ENCODE measurements at places on chromosomes 11 and 22. TPM values are rescaled to one million over a fixed set of nuclear protein-coding genes. Genes with fewer than 3 reads are reported as not detected.
A peak's percentile ranks its signal among the peaks of the same experiment; 100 is the strongest.

DNA sequence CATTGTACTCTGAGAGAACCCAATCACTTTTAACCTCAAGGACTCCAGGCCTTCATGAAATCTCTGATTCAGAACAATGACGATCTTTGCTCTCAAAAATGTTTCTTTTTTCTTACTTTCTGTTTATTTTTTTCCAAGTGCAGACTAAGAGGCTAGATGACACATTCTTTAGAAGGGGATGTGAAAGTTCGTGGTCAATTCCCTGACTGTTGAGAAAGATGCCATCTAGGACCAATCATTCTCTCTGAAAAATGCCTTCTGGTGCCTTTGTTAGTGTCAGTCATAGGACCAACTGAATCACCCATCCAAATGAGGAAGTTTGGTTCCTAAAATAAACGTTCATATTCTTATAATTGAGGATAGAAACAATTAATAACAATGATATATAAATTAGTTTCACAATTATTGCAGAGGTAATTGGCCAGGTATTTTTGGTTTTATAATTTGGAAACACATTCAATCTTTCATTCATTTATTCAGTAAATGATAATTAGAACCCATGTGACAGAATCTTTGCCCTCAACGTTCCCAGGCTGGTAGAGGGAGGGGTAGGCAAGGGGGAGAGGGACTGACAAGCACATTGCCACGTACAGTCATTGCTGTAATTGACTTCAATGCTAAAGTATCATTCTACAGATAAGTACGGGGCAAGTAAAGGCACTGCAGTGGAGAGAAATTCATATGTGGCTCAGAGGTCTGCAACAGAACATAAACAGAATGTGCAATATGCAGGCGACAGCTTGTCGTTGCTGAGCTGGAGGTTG lies 333.4 kb upstream of the MPPED2 start:
- no peaks in the 10 kb centered on the region for H3K36me3 ChIP-seq
- no peak for DNase-seq
- H3K27ac ChIP-seq: no peak overlapping the region
- H3K27me3 ChIP-seq: no peaks in the 10 kb centered on the region

DNA sequence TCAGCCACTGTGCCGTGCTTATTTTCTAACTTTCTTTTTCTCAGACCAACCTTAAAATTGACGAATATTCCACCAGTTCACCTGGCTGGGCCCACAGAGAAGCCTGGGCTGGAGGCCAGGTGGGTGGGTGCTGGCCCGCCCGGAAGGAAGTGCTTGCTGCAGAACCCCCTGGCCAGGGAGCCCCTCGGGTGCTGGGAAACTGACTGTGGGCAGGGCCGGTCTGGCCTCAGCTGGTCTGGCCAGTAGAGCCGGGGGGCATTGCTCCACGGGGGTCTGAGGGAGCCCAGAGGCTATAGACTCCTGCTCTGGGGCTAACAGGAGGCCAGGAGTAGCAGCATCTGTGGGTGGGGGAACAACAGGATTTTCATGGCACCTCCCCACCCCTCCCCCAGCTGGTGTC lies 6.8 kb upstream of the CHID1 start:
- peaks cover 31% of the 10 kb centered on the region for H3K4me1 ChIP-seq
- no peaks in the 10 kb centered on the region for H3K27me3 ChIP-seq
- H3K36me3 ChIP-seq: no peaks in the 10 kb centered on the region
- DNase-seq: no peak
- H3K4me3 ChIP-seq: no peak overlapping the region

DNA sequence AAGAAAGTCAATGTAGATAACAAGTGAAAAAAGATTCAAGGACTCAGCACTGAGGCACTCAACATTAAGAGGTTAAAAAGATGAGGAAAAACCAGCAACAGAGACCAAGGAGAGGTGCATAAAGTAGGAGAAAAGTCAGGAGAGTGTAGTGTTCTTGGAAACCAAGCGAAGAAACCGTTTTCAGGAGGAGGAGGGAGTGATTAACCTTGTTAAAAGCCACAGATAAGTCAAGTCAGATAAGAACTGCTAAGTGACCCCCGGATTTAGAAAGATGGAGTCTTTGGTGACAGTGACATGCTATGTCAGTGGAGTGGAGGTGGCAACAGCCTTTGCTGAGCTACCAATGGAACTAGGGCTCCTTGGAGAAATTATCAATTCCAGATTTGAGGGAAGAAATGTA lies 13.9 kb upstream of the NARS2 start:
- no peak overlapping the region for H3K27ac ChIP-seq
- 0 out of 2 replicates have a peak, but pooled peaks cover 4% of the 10 kb centered on the region for H3K27me3 ChIP-seq
- no peak overlapping the region for H3K4me3 ChIP-seq
- no peak for DNase-seq

DNA sequence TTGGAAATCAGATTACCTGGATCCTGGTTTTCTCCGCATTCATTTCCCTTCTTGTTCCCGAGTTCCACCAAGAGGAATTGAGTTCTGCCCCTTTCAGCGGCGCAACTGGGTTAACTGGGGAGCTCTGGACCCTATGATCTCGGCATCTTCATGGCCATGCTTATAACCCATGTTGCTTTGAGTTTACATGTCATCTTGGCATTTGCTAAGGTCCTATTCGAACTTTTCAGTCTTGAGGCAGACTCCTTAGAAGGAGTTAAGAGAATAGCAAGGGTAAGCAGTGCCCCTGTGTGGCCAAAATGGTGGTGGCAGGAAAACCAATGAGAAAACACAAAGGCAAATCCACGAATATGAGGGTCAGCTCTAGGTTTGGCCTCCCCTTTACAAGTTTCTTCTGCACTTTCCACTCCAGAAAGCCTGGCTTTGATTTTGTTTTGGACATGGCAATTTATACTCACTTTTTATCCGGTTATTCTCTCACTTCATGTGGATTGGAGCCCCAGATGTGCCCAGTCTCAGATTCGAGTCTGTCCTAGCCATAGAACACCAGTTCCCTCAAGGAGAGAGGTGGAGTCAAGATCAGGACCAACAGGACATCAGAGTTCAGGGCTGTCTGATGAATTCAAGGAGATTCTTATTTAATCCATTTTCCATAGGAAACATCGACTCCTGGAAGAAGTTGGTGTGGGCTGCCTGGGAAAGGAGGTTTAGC lies 55.3 kb upstream of the FBXO3 start:
- H3K4me1 ChIP-seq: no peaks in the 10 kb centered on the region
- peaks cover 32% of the 10 kb centered on the region for H3K27me3 ChIP-seq
- peak; percentile 71 for DNase-seq
- H3K27ac ChIP-seq: no peak overlapping the region

- DNase-seq: peak; percentile 29
- H3K4me3 ChIP-seq: no peak overlapping the region
- no peak overlapping the region for H3K27ac ChIP-seq
- no peaks in the 10 kb centered on the region for H3K36me3 ChIP-seq
Observed at GRCh38 chr11:17405232-17406005, 17.0 kb upstream of the KCNJ11 start.

- H3K27me3 ChIP-seq: no peaks in the 10 kb centered on the region
- H3K27ac ChIP-seq: no peak overlapping the region
- DNase-seq: no peak
- H3K4me1 ChIP-seq: no peaks in the 10 kb centered on the region
- no peak overlapping the region for H3K4me3 ChIP-seq
Observed at GRCh38 chr11:69339041-69339733, 45.2 kb downstream of the MYEOV start.

- H3K27ac ChIP-seq: no peak overlapping the region
- no peak for DNase-seq
- H3K36me3 ChIP-seq: no peaks in the 10 kb centered on the region
- peaks cover 55% of the 10 kb centered on the region for H3K4me1 ChIP-seq
- peaks cover 9% of the 10 kb centered on the region for H3K27me3 ChIP-seq
- H3K4me3 ChIP-seq: no peak overlapping the region
Observed at GRCh38 chr11:1447845-1448825, 38.4 kb downstream of the MOB2 start.

DNA sequence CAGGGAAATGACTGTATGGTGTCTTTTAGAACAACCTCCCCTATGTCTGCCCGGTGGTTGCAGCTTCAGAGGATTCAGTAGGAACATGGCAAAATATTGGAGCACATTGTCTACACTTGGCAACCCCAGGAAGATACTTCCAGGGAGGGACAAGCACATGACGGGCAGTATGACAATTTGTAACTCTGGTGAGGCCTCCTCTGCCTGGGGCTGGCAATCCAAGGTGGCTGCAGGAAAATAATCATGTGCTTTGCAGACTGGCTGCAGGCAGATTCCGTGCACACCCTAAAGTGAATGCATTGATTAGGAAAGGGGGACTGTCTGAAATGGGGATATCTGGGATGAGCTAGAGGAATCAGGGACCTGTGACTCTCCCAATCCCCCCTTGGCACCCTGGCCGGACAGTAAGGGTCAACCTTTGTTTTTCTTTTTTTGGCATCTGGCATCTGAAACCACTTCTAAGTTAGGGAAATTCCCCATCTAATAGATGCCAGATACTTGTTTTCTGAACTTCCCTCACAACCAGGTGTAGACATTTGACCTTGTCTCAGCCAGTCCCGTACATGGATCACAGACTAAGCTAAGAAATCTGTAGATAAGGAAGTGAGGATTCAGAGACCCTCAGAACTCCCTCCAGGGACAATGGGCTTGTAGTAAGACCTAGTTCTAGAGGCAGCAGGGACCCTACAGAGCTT lies 10.5 kb upstream of the PHOX2A start:
- no peaks in the 10 kb centered on the region for H3K36me3 ChIP-seq
- H3K4me1 ChIP-seq: no peaks in the 10 kb centered on the region
- peaks cover 12% of the 10 kb centered on the region for H3K27me3 ChIP-seq
- no peak for DNase-seq

- no peak for DNase-seq
- peaks cover 15% of the 10 kb centered on the region for H3K4me1 ChIP-seq
- peaks cover 21% of the 10 kb centered on the region for H3K36me3 ChIP-seq
- H3K27me3 ChIP-seq: no peaks in the 10 kb centered on the region
- no peak overlapping the region for H3K27ac ChIP-seq
Observed at GRCh38 chr22:46794067-46794466, 31.6 kb downstream of the TBC1D22A start.

- H3K4me3 ChIP-seq: peak overlapping the region; percentile 71
- H3K27ac ChIP-seq: peak overlapping the region; percentile 76
- H3K36me3 ChIP-seq: peaks cover 55% of the 10 kb centered on the region
- no peaks in the 10 kb centered on the region for H3K27me3 ChIP-seq
Observed at GRCh38 chr11:2399488-2400068, 972 bp upstream of the TSSC4 start.

DNA sequence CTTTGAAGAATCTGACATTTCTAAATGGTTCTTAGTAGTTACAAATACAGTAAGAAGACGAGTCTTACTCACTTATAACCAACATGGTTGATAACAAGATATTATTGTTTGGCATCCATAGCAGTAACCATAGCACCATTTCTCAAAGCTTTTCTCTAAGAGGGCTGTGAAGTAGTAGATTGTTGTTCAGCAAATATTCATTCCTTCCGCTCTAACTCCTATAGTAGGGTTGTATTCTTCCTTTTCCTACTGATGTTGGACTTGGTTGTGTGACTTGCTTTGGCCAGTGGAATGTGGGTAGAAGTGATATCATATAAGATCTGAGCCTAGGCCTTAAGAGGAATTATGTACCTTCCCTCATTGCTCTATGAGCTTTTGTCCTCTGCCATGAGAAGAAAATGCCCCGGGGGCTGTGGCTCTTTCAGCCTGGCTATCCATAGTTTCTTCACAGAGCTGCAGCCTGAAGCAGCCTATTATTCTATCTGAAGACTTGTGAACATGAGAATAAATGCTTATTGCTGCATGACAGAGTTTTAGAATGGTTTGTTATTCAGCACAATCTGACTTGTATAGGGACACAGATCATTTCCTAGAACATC lies 28.9 kb upstream of the ZBED5 start:
- no peak for DNase-seq
- H3K36me3 ChIP-seq: no peaks in the 10 kb centered on the region
- no peak overlapping the region for H3K4me3 ChIP-seq
- no peak overlapping the region for H3K27ac ChIP-seq
- no peaks in the 10 kb centered on the region for H3K4me1 ChIP-seq
- H3K27me3 ChIP-seq: no peaks in the 10 kb centered on the region

OR8D1 gene
- not detected for total RNA-seq

IFITM1 gene
- 717 TPM for total RNA-seq

KLHDC7B gene
- total RNA-seq: 0.22 TPM

LMF2 gene
- total RNA-seq: 35.8 TPM

All from K562 (cell line).